ENCODE measurements at places on chromosomes 13 and 19. TPM values are rescaled to one million over a fixed set of nuclear protein-coding genes. Genes with fewer than 3 reads are reported as not detected.
A peak's percentile ranks its signal among the peaks of the same experiment; 100 is the strongest.

DNA sequence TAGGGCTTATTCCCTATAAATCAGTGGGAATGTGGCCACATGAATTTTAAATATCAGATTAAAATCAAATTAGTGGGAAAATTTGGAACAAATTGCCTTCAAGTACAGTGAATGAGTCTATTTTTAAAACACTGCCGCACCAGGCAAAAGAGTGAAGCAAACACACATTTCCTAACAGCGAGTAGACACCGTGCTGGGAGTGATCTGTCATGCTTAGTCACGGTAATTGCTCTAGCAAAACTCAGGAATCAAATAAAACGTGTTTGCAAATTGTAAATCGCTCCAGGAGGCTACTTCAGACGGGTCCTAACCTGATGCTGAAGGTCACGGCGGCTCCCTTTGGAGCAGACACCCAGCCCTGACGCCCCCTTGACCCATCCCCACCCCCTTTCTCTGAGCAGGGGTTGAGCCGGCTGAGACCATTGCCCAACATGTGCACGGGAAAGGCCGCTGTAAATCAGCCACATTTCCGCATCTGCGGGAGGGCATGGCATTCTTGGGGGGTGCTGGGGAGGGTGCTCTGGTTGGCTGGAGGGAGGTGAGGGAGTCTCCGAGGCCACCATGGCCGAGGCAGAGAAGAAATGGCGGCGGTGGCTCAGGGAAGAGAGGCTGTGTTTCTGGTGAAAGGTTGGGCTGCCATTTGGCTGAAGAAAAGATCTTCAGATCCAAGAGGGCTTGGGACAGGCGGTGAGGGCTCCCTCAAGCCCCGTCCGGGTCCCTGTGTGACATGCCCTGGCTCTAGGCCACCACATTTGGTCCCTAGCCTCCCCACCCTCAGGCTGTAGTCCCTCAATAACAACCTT is 8.9 kb downstream of the CEBPA start:
- peaks cover 3% of the 10 kb centered on the region for H3K27me3 ChIP-seq
- H3K36me3 ChIP-seq, result no peaks in the 10 kb centered on the region
- H3K27ac ChIP-seq, result no peak overlapping the region
- no peaks in the 10 kb centered on the region for H3K4me1 ChIP-seq
- peak; percentile 56 for DNase-seq

GRCh38 chr19:36266375-36266961 is 51.6 kb downstream of the ZNF146 start:
- H3K27me3 ChIP-seq, result no peaks in the 10 kb centered on the region
- H3K4me1 ChIP-seq, result no peaks in the 10 kb centered on the region
- DNase-seq, result peak; percentile 92
- no peak overlapping the region for H3K27ac ChIP-seq

DNA sequence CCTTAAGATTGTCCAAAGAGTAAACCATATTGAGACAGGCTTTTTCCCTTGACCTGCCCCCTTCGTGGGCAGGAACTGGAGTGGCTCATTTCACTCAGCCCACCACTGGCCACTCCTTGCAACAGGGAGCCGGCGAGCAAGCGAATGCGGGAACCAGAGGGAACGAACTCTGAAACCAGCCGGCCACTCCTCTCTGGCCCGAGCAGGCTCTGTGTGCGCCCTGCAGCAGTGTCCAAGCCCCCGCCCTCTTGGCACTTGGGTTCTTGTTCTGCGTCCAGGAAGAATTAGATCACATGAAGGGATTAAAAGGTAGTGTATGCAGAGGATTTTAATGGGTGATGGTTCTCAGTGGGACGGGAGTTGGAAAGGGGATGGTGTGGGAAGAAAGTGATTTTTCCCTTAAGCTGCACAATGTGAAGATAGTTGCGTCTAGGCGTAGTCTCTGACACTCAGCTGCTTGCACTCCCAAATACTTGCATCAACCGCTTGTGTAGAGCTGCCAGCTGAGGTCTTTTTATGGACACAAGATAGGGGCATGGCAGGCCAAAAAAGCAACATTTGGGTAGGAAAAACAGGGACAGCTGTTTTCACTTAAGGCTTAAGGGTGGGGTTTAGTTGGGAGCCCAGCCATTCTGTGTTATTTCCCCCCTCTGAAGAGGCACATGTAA is 1209.7 kb upstream of the PCDH20 start:
- no peak overlapping the region for H3K4me3 ChIP-seq
- no peaks in the 10 kb centered on the region for H3K36me3 ChIP-seq
- no peaks in the 10 kb centered on the region for H3K27me3 ChIP-seq
- H3K4me1 ChIP-seq, result no peaks in the 10 kb centered on the region
- DNase-seq, result no peak

DNA sequence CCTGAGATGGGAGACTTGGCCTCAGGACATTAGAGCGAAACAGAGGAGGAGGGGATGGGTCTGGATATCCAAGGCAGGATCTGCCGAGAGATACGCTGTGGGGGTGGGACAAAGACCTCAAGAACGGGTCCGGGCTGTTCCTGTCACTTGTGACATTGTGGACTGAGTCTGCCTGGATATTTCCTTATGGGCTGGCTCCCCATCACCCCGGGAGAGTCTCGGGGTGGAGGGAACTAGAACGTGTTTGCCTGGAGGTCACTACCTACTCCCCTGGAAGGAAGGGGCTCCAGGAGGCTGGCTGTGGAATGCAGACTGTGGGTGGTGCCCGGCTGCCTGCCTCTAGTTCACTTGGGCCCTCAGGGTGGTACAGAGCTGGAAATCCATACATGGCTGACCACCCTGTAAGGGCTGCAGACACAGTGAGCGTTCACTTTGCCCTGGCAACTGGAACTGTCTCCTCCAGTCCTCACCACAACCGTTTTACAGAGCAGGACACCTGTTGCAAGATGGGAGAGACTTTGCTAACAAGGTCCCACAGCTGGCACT is 26.4 kb downstream of the DNM2 start:
- peak overlapping the region; percentile 27 for H3K27ac ChIP-seq
- no peak overlapping the region for H3K4me3 ChIP-seq
- peaks cover 81% of the 10 kb centered on the region for H3K4me1 ChIP-seq
- no peak for DNase-seq
- H3K36me3 ChIP-seq, result no peaks in the 10 kb centered on the region

DNA sequence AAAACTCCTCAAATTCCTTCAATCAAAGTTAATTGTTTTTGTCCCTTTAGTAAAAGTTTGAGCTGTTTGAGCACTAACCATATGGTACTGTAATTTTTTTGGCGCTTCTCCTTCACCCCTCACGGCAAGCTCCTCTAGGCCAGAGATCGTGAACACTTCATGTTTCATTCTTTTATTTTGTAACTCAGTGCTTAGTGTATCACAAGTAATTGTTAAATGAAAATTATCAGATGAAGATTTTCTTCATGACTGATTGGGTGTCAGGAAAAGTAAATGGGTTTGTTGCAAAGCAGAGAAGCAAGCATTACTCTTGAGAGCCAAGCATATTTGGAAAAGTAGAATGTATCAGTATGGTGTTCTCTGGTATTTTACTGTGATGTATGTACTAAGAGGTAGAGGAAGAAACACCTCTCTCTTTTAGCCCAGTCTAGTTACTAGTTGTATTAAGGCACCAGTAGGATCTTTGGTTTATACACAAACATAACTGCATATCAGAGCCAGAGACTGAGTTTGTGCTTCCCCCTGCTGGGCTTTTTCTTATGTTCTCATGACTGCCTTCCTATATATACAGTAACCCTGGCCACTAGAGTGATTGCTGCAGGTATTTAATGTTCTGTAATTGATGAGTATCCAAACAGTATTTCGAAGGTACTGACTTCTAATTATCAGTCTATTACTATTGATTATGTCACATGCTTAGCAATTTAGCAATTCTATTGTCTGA is 202.3 kb upstream of the KLHL1 start:
- no peak overlapping the region for H3K4me3 ChIP-seq
- H3K27me3 ChIP-seq, result no peaks in the 10 kb centered on the region
- H3K36me3 ChIP-seq, result no peaks in the 10 kb centered on the region

DNA sequence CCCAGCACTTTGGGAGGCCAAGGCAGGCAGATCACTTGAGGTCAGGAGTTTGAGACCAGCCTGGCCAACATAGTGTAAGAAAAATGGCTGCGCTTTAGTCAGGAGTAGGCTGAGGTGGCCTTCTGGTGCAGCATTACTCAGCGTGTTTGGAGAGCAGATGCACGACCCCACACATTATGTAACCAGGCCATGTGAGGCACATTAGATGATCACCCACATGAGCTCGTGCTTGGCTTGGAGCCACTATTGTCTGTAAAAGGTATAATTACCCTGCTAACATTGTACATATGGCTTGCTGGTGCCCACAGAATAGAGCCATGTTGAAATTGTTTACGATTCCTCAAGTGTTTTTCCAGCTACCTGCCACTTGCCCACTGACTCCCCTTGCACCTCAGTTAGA is 24.0 kb upstream of the SCEL start:
- H3K27ac ChIP-seq, result no peak overlapping the region
- H3K27me3 ChIP-seq, result no peaks in the 10 kb centered on the region
- no peak overlapping the region for H3K4me3 ChIP-seq
- DNase-seq, result no peak
- H3K36me3 ChIP-seq, result no peaks in the 10 kb centered on the region

GRCh38 chr19:20611866-20612265 is 46.3 kb upstream of the ZNF737 start:
- no peak for DNase-seq
- H3K27ac ChIP-seq, result no peak overlapping the region

- no peaks in the 10 kb centered on the region for H3K4me1 ChIP-seq
- H3K36me3 ChIP-seq, result no peaks in the 10 kb centered on the region
- H3K4me3 ChIP-seq, result no peak overlapping the region
- H3K27me3 ChIP-seq, result no peaks in the 10 kb centered on the region
- no peak overlapping the region for H3K27ac ChIP-seq
Observed at GRCh38 chr19:3253270-3253669, 28.8 kb downstream of the CELF5 start.

- H3K4me3 ChIP-seq, result no peak overlapping the region
- H3K27me3 ChIP-seq, result peaks cover 2% of the 10 kb centered on the region
- H3K36me3 ChIP-seq, result no peaks in the 10 kb centered on the region
- DNase-seq, result no peak
- H3K4me1 ChIP-seq, result no peaks in the 10 kb centered on the region
Observed at GRCh38 chr13:112638919-112639318, 50.9 kb upstream of the ATP11A start.

GRCh38 chr13:112066624-112067004 is 335 bp upstream of the SOX1 start:
- peak; percentile 73 for DNase-seq
- H3K27ac ChIP-seq, result no peak overlapping the region
- no peaks in the 10 kb centered on the region for H3K4me1 ChIP-seq

DNA sequence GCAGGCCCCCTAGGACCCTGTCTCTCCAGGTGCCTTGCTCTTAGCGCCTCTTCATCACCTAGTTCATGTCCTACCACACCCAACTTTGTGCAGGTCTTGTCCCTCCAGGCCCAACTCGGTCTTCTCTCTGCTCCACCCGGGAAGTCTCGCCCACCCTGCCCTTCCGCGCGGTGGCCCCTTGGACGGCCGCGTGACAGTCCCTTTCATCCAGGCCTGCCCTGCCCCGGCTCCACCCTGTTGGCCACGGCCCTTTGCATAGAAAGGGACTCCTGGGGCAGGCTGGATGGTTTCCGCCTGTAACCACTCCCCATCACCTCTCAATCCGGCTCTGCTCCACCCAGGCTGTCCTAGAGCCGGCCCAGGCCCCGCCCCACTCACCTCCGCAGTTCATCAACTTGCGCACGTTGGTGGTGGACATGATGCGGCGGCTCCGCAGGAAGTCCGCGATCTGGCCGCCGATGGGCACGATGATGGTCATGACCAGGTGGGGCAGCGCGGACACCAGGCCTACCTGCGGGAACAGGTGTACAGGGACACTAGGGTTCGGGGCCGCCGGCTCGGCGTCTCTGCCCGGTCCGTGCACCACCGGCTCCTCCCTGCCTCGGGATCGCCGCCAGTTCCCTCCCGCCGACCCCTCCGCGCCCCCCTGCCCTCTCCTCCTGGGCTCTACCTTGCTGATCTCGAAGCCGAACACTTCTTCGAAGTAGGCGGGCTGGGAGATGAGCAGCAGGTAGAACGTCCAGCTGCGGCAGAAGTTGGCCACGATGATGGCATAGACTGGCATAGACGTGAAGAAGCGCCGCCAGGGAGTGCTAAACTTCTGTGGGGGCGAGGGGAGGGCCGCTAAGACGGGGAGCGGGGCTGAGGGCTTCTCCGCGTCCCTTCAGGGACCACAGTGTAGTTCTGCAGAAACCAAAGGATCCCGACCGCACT is 7.2 kb downstream of the GFY start:
- no peak overlapping the region for H3K27ac ChIP-seq
- H3K4me1 ChIP-seq, result no peaks in the 10 kb centered on the region
- peaks cover 49% of the 10 kb centered on the region for H3K27me3 ChIP-seq
- H3K4me3 ChIP-seq, result no peak overlapping the region
- H3K36me3 ChIP-seq, result no peaks in the 10 kb centered on the region

DNA sequence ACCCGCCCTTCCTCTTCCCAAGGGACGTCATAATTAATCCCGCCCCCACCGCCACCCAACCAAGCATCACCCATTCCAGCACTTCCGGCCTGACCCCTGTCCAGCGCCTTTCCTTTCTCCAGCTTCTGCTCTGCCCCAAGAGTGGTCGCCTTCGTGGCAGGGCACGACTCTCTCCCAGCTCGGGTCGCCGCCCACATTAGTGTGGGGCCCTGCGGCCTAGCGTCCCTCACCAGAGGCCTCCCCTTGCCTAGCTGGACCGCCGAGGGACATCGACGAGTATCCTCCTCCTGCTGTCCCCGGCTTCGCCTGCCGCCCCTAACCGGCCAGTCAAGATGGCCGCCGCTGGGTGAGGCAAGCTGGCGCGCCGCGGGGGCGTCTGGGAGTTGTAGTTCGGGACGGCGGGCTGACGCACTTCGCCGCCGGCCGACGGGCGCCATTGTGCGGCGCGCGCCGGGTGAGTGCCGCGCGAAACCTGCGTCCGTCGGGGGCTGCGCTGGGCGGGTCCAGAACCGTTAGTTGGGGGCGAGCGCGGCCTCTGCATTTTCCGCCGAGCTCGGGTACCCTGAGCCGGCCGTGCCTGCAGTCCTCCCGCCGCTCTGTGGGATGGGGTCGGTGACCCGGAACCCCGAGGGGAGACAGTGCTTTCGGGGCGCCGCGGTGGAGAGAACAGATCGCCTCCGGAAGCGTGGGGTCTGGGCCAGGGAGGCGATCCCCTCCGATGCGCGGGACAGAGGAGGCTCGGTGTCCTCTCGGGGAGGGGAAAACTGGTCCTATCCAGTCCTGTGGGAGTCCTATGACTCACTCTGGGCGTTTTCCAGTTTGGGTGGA is at the start of gene ZNF274:
Gene ZNF274, plus strand, starts transcription at position 73 of the 828 bp plus-strand sequence. CDS start 905 bp downstream, outside the sequence.
- H3K36me3 ChIP-seq, result peaks cover 27% of the 10 kb centered on the region
- H3K27ac ChIP-seq, result peak within 1 kb of the TSS; percentile 98
- no peaks in the 10 kb centered on the region for H3K4me1 ChIP-seq
- H3K27me3 ChIP-seq, result no peaks in the 10 kb centered on the region
- H3K4me3 ChIP-seq, result peak within 1 kb of the TSS; percentile 90

- DNase-seq, result no peak
- peaks cover 10% of the 10 kb centered on the region for H3K36me3 ChIP-seq
- H3K4me3 ChIP-seq, result no peak overlapping the region
- no peaks in the 10 kb centered on the region for H3K27me3 ChIP-seq
- H3K27ac ChIP-seq, result no peak overlapping the region
Observed at GRCh38 chr19:39843919-39844793, 2.0 kb downstream of the FBL start.

- no peak for DNase-seq
- H3K4me3 ChIP-seq, result no peak overlapping the region
- H3K36me3 ChIP-seq, result no peaks in the 10 kb centered on the region
- H3K27ac ChIP-seq, result no peak overlapping the region
Observed at GRCh38 chr13:62781866-62782265, 1366.2 kb upstream of the PCDH20 start.

GRCh38 chr19:49807904-49808675 is 5.0 kb downstream of the FUZ start:
- H3K36me3 ChIP-seq, result peaks cover 37% of the 10 kb centered on the region
- no peak for DNase-seq
- H3K4me1 ChIP-seq, result peaks cover 20% of the 10 kb centered on the region
- H3K27ac ChIP-seq, result peak overlapping the region; percentile 89

The LILRB3 gene
- total RNA-seq, result 1.8 TPM

The CCDC8 gene
- 24.7 TPM for total RNA-seq

The PEAK3 gene
- total RNA-seq, result 0.23 TPM

The NCR1 gene
- total RNA-seq, result not detected

The TSSK6 gene
- 0.86 TPM for total RNA-seq

The GGACT gene
- total RNA-seq, result 1.2 TPM

The KASH5 gene
- not detected for total RNA-seq

The PIH1D1 gene
- total RNA-seq, result 26.6 TPM
